ENCODE measurements at places on chromosomes 7 and 10.
A peak's percentile ranks its signal among the peaks of the same experiment; 100 is the strongest.

DNA sequence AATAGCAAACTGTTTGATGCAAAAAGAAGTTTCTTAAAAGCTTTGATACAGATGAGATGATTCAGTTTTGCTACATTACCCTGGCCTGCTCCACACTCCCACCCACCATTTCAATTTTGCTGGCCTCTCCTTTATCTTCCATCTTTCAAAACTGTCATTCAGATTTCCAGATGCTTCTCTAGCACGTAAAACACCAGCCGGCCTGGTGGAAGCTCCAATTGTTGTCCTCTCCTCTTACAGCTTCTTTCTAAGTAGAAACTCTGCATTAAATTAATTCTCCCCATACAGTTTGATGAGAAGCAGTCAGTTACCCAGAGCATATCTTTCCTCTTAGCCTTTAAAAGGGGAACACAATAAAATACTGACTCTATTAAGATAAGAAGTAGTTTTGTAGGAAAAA is 34.3 kb upstream of the ELMO1 start:
- DNase-seq = no peak

- no peak for DNase-seq
These were observed 9.5 kb downstream of the CALML3 start for GRCh38 chr10:5534051-5534821.

DNA sequence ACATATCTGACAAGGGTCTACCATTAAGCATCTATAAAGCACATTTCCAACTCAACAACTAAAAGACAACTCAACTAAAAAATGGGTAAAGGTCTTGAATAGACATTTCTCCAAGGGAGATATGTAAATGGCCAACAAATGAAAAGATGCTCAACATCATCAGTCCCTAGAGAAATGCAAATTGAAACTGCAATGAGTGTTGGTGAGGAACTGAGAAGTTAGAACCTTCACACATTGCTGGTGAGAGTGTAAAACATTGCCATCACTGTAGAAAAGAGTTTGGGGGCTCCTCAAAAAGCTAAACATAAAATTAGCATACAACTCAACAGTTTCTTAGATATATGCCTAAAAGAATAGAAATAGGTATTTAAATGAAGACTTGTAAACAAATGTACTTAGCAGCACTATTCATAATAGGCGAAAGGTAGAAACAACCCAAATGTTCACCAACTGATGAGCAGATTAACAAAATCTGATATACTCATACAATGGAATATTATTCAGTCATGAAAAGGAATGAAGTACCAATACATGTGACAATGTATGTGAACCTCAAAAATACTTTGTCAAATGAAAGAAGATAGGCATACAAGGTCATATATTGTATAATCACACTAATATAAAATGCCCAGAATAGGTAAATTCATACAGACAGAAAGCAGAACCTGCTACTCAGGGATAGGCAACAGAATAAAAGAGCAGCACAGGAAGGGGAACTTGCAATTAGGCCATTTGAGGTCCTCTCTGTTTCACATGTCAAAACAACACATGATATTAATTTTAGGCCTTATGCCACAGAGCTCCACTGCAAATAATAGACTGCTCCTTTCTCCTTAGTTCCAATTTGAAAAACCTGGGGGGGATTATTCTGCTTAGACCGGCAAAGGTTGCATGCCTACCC is 10.6 kb upstream of the LRRC72 start:
- DNase-seq = no peak

DNA sequence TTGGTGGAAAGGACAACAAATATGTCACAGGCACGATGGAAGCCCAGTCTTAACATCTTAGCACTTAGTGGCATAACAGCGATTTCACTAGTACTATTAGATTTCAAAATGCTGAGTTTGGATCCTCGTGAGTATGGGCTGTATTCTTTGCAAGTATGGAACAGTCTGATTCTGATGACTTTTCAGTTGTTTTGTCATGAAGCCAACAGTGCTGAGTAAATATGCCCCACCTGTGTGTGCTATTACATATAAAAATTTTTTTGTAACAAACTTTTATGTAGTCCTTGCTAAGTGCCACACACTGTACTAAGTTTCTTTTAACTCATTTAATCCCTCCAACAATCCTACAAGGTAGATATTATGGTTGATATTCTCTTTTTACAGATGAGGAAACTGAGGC is 30.8 kb downstream of the MTURN start:
- no peak for DNase-seq

GRCh38 chr7:103856929-103857328 is 132.5 kb downstream of the RELN start:
- no peak for DNase-seq

DNA sequence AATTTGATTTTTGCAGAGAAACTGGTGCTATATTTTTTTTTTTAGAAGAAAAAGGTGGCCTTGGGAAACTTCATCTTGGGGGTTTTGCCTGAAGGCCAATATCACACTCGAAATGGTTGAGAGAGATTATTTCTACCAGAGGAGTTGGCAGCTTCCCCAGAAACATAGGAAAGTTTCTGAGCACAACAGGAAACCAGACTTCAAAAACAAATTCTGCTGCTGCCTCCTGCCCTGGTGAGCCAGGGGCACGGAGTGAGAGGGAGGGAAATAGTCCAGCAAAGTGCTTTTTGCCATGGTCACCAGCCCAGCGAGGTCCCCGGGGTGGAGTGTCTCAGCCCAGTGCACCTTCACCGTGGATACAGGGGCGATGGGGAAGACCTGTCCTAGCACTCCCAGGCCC is 61.1 kb downstream of the FOXI2 start:
- DNase-seq = no peak

DNA sequence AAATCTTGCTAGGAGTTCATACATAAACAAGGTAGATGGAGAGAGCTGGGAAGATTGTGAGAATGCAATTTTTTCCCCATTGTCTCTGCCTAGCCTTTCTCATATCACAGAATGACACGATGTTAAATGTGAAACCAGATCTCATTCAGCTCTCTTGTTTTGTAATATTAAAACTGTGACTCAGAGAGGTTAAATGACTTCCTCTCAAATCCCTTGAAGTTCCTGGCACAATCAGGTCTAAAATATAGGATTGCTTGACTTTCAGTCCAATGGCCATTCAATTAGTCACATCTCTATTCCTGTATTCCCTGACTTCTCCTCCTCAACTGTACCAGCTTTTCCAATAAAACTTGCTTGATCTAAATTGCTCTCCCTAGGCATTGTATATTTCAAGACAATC is 3.1 kb downstream of the ANKRD22 start:
- DNase-seq = no peak

- no peak for DNase-seq
These were observed 5.3 kb upstream of the MAGI2 start for GRCh38 chr7:79458796-79459195.

DNA sequence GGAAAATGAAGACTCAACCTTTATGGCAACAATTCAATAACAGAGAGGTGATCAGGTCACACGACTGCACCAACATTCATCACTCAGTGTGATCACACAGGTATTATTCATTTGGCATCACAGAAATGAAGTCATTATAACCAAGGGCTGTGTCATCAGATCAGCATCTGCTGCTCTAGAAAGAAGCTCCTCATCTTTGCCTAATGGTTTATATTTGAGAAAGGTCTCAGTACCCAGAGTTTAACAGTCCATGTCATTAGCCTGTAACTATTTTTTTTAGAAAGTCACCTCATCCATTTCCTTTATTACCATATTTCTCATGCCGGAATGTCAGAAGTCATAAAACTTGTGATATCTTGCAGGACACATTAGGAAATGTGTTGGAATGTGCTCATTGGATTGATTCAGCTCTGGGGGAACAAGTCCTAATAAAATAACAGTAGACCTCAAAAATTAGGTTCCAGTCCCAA is 45.1 kb upstream of the PRKG1 start:
- no peak for DNase-seq

GRCh38 chr10:106440355-106440754 is 724.2 kb downstream of the SORCS1 start:
- no peak for DNase-seq

GRCh38 chr7:151790830-151791620 is 85.9 kb downstream of the PRKAG2 start:
- no peak for DNase-seq

- DNase-seq = no peak
These were observed 27.1 kb upstream of the STOX1 start for GRCh38 chr10:68800211-68800610.

- no peak for DNase-seq
These were observed 287.6 kb upstream of the TPK1 start for GRCh38 chr7:145123502-145123901.

DNA sequence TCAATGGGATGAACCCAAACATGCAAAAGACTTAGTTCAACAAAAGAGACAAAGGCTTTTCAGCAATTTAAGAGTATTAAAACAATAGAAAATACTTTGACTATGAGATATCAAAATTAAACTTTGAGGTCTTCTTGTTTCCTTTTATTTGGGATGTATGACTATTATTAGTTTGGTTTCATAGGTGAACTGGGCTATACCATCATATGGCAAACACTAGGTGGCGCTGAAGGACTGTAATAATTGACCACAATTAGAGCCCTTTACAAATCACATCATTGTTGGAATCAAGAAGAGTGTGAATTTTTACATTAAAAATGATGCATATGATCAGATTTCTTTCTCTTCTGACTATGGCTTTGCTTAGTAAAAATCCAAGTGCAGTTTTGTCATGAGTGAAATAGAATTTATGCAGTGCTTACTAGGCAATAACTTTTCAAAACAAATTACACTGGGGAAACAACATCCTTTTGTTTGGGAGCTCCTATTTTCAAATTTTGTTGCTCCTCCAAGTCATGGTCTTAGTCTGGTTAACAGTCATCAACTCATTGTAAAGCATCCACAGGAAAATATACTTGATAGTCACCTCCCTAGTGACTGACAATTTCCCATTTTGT is 14.7 kb upstream of the NXPH1 start:
- DNase-seq = no peak

GRCh38 chr10:119536508-119537025 is 6.0 kb downstream of the RGS10 start:
- no peak for DNase-seq

GRCh38 chr10:31650010-31650409 is 278.6 kb downstream of the ARHGAP12 start:
- DNase-seq = no peak

- peak; percentile 80 for DNase-seq
These were observed 34.7 kb downstream of the GSDME start for GRCh38 chr7:24722386-24723177.

- peak; percentile 42 for DNase-seq
These were observed 127.5 kb downstream of the ABCA13 start for GRCh38 chr7:48298779-48299178.

- DNase-seq = no peak
These were observed 19.8 kb downstream of the OR2F1 start for GRCh38 chr7:143974459-143974858.

- DNase-seq = no peak
These were observed 25.6 kb downstream of the TMEM196 start for GRCh38 chr7:19747740-19748339.

- DNase-seq = no peak
These were observed 69.4 kb downstream of the CLEC2L start for GRCh38 chr7:139592801-139593461.

Data from esophagus muscularis mucosa (tissue), 4 donors.